ENCODE measurements at places on chromosomes 3 and 15.

DNA sequence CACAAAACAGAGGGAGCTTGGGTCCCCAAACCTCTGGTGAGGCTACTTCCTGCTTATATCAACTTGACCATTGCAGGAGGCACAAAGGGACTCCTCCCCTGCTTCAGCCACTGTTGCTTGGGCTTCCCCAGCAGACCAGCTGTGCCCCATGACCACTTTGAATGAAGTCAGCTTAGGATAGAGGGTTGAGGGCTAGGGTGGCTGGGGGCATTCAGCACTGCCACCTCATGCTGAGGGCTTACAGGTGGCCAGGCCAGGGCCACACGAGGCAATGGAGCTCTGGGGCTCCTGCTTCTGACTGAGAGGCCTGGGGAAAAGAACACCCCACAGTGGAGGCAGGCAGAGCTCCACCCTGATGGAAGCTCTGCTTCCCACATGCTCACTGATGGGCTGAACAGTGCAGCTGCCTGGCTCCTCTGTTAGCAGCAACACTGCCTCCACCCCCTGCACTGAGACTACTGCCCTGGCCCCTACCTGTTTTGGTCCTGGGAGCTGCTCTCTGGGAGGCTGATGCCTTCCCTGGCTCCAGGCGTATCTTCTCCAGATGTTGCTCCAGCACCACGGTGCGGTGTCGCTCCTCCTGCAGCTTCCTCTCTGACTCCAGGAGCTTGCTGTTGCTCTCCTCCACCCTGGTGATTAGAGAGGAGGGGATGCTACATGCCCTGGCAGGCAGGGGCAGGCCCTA lies 10.2 kb upstream of the HHATL start:
- DNase-seq = no peak

- DNase-seq = peak; percentile 31
These were observed 64.1 kb upstream of the HEG1 start for GRCh38 chr3:125119752-125120378.

DNA sequence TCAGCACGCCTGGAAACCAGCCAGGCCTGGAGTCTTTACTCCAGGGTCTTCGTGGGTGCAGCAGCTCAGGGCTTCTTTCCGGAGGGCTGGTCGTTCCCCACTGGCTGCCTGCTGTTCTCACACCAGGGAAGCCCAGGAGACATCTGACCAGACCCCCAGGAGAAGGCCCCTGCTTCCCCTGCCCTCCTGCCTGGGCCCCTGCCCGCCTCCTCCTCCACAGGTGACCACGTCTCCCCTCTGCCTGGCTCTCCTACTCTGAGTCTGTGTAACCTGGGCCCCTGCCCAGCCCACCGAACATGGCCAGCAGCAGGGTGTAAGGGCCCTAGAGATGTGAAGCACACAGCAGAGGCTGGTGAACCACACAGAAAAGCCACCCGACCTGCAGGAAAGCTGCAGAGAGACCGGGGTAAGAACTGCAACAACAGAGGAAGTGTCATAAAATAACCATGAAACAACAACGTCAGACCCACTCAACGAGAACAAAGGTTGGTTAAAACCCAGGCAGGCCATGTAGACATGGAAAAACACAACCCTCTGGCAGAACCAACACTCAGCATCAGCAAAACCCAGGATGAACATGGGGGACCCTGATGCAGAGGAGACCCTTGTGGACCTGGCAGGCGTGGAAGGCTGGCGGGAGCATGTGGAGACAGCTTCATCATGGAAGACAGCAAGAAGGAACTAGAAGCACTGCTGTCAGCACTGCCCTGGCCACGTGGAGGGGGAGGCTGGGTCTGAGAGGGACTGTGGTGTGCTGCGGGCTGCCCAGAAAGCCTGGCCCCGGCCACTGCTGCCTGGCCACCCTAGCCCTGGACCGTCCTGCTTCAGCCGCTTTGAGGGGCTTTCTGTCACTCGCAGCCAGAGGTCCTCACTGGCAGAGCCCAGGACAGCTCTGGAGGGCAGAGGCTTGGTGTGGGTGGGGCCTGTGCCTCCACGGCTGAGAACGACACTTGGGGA lies 20.4 kb downstream of the UROC1 start:
- DNase-seq = no peak

GRCh38 chr15:89785064-89785773 lies 9.1 kb downstream of the MESP2 start:
- DNase-seq = no peak

- DNase-seq = no peak
These were observed 76.2 kb upstream of the MELTF start for GRCh38 chr3:197105786-197106185.

- no peak for DNase-seq
These were observed 183.1 kb upstream of the KCNMB2 start for GRCh38 chr3:178353006-178353694.

DNA sequence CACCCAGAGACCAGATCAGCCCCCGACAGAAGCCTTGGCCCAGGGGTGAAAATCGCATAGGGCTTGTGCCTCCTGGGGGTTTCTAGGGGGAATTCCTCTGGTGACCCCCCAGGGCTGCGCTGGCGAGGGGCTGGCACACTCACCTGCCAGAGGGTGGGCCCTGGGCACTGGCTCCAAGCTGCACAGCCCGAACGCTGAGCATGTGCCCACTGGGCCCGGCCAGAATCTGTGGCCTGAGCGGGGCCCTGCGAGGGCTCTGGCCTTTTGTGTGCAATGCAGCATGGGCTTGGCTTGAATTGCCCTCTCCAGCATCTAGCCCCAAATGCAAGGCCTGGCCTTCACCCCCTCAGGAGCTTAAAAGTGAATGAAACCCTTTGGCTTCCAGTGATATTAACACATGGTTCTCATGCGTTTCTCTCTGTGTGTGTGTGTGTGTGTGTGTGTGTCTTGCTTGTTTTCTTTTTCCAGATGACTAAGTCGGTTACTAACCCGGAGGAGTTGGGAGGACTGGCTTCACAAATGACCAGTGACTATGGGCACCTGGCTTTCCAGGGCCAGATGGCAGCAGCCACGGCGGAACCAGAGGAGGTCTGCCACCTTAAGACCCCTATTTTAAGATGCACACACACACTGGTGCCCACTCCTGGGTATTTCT lies 259.1 kb upstream of the TPM1 start:
- DNase-seq = no peak

DNA sequence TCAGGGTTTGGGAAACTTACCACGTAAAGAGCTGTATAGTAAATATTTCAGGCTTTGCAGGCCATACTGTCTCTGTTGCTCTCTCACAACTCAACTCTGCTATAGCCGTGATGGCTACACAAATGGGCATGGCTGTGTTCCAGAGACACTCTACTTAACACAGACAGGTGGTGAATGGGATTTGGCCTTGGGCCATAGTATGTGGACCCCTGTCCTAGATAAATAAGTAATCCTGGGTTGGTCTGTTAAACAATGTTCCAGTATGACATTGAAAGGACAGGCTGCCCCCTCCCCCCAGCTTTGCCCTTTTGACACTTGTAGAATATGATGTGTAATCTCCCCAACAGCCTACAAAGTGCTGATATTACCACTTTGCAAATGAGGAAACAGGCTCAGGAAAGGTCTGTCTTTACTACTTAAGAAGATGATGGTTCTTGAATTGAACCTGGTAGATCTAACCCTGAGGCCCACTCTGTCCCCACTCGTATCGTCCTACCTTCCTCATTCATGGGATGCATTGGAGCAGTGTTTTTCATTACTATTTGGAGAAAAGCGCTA lies 38.4 kb downstream of the SLCO3A1 start:
- DNase-seq = peak; percentile 30

DNA sequence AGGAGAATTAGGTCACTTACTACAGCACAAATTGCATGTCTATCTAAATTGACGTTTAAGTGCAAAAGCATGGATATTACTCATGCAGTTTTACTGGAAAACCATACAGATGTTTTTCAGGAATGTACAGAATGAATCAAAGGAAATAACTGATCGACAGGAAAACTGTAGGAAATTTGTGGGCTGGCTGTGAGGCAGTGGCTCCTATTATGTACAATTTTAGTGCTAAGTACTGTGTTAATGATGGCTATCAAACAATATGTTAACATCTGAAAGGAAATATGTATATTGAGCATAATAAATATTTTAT lies 6.9 kb downstream of the NUDT16 start:
- no peak for DNase-seq

DNA sequence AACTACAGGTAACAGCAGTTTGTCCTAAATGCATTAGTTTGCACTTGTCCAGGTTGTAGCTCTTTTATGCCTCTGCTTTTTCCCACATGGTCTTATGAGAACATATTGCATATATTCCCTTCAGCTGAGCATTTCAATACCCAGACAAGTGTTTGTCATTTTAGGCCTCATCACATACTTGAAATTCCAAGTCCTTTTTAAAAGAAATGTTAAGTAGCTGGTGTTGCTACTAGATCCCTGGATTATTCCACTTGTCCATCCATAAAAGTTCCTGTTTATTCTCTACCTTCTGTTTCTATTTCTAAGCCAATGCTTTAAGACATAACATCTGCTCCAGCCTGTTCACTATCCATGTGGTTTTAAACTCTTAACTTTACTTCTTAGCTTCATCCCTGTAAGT lies 128.4 kb downstream of the NECTIN3 start:
- no peak for DNase-seq

- DNase-seq = no peak
These were observed 74.4 kb downstream of the CD200 start for GRCh38 chr3:112407214-112407887.

GRCh38 chr3:135419155-135419554 lies 546.4 kb upstream of the PPP2R3A start:
- no peak for DNase-seq

GRCh38 chr15:75680007-75680789 lies 32.5 kb downstream of the CSPG4 start:
- no peak for DNase-seq

GRCh38 chr3:188257384-188258026 lies 103.5 kb downstream of the LPP start:
- DNase-seq = no peak

DNA sequence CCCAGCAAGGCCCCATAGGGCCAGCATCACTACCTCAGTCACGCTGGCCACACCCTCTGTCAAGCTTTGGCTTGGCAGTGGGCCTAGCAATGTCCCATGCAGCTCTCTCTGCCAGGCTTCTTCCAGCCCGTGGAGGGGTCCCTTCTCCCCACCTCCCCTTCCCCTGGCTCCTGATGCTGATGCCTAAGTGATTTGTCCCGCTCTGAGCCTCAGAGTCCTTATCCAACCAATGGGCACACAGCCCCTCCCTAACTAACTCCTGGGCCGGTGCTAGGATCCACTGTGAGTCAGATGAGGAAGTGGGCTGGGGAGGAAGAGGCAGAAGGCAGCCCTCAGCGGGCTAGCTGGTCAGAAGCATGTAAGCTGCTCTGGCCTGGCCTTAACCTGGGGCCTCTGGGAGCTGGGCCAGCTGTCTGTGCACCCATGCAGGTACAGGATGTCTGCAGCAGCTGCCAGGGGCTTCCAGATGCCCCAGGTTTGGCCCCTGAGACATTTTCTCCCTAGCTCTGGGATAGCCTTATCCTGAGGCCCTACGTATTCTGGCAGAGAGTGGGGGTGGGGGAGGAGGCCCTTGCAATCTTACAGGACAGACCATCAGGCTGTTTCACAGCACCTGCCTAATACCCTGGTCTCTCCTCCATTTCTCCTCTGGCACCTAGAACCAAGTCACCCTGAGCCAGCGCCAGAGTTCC lies 740 bp upstream of the ZBTB47 start:
- peak; percentile 73 for DNase-seq

DNA sequence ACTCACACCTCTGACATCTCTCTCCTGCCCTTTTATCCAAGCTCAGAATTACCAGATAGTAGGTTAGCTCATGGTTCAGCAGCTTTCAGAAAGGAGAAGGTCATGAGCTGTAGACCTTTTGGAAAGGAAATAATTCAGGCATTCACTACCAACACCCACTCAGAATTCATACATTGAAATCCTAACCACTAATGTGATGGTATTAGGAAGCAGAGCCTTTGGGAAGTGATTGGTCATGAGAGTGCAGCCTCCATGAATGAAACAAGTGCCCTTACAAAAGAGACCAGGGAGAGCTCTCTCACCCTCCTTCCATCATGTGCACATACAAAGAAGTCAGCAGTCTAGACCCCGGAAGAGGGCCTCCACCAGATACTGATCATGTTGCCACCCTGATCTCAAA lies 315.8 kb upstream of the CCDC54 start:
- DNase-seq = no peak

- no peak for DNase-seq
These were observed 47.2 kb upstream of the NEO1 start for GRCh38 chr15:73005032-73005431.

Data from inflammatory macrophage (primary cell).